Endodermal cell (in vitro differentiated cells): ENCODE measurements at places on chromosomes 5 and 9. TPM values are rescaled to one million over a fixed set of nuclear protein-coding genes. Genes with fewer than 3 reads are reported as not detected.

IFNA2 gene
- not detected in 2 replicates for total RNA-seq

IQGAP2 gene
- total RNA-seq: 19.4 and 23.5 TPM in 2 replicates

NR3C1 gene
- 9.5 to 46.4 TPM (median 11.8 TPM) in 3 replicates for total RNA-seq

SLC4A9 gene
- total RNA-seq: 0.84 to 1.4 TPM (median 1.1 TPM) in 3 replicates

GRCh38 chr9:99876190-99876589 is 30.3 kb upstream of the STX17 start:
- no peak for DNase-seq

DNA sequence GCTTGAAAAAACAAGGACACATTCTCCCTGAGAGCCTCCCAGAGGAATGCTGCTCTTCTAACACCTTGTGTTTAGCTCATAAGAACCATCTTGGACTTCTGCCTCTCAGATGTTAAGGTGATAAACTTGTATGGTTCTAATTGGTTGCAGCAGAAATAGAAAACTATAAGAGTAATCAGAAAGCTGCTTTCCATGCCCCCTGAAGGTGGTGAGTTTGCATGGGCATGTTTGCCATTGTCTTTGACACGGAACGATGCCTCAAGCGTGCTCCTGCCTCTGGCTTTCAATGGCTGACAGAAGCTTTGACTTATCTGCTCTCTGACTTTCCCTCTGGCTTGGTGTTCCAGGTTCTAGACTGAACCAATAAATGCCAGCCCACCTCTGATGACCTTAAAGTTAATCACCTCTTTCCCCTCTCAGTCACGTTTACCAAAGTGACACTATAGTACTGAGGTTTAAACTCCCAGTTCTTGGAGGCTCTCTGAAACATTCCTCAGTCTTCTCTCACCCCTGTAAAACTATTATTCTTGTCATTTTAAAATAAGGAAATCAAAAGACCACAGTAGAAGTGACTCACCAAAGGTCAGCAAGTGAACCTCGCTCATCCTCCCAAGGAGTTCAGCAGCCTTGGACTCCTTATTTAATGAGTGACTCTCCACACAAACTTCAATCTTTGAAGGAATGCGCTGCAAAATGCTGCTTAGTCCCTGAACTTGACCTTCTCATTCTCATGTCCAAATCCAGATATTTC is 103.6 kb downstream of the PIK3R1 start:
- no peak for DNase-seq

DNA sequence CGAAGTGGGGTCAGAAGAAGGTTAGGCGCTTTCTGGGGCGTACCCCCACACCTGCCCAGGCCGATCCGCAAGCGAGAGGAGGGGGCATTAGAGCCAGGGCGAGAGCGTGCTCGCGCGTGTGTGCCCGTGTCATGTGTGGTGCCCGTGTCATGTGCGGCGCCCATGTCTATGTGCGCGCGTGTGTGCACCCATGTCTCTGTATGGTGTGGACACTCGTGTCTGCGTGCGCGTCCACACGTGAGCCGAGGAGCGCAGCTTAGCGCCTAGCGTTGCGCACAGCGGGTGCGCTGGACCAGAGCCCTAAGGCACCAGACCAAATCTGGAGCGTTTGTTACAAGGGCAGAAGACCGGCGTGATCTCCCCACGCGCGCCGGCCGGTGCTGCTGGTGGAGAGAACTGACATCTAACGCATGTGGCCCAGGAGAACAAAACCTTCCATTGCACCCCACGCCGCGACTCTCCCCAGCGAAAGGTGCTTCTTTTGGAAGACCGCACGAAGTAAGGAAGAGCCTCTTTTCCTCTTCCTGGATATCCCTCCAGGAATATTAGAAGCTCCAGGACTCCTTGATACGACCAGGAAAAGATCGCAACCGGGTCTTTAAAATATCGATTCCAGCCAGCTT is 644 bp downstream of the NIM1K start:
- peak; percentile 47 for DNase-seq

- DNase-seq: no peak
These were observed 1989.8 kb downstream of the EFNA5 start for GRCh38 chr5:105680858-105681475.

GRCh38 chr5:59598547-59598874 is 295.0 kb downstream of the PDE4D start:
- DNase-seq: no peak

DNA sequence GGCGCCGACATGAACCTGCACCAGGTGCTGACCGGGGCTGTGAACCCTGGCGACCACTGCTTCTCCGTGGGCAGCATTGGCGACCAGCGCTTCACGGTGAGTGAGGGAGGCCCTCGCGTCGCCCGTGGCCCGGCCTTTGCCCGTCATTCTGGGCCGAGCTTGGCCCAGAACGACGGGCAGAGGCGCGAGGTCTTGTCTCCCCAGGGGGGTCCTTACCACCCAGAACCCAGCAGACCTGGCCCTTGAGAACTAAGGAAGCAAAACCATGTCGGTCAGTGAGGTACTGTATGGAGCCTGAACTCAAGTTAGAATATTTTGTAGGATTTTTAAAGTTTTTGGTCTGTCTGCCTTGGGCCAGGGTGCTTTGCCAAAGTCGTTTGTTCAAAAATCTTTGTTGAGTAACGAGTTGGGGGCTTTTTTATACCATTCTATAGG is 691 bp downstream of the DMXL1 start:
- no peak for DNase-seq

DNA sequence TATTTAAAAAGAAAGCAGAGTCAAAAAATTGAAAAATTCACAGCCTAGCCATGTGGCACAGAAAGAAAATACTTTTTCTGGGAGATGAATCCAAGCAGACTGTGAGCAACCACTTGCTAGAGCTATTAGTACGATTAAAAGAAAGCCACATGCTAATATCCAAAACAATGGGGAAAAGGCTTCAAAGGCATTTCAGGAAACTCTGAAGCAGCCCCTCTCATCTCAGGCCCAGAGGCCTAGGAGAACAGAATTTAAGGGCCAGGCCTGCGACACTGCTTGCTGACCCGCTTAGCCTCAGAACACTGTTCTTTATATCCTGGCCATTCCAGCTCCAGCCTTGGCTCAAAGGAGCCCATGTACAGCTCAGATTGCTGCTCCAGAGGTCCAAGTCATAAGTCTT is 1257.0 kb upstream of the CDH18 start:
- no peak for DNase-seq
